ENCODE measurements at places on chromosomes 11 and 22.

- DNase-seq, result no peak
Measured at GRCh38 chr11:133900176-133901105, 55.1 kb upstream of the SPATA19 start.

GRCh38 chr11:123473941-123474677 lies 44.0 kb downstream of the GRAMD1B start:
- DNase-seq, result no peak

DNA sequence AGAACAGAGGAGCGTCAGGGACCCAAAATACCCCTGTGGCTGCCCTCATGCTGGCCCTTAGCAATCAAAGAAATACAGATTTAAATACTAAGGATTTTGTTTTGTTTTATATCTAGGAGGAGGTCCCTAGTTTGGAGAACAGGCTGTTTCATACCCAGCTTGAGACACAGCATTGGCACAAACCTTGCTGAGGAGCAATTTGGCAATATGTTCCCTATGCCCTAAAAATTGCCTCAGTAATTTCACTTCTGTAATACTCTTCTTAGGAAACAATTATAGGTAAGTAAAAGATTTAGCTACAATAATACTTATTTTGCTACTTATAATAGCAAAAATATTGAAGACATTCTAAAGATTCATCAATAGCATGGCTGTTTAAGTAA lies 37.0 kb downstream of the TSKU start:
- no peak for DNase-seq

DNA sequence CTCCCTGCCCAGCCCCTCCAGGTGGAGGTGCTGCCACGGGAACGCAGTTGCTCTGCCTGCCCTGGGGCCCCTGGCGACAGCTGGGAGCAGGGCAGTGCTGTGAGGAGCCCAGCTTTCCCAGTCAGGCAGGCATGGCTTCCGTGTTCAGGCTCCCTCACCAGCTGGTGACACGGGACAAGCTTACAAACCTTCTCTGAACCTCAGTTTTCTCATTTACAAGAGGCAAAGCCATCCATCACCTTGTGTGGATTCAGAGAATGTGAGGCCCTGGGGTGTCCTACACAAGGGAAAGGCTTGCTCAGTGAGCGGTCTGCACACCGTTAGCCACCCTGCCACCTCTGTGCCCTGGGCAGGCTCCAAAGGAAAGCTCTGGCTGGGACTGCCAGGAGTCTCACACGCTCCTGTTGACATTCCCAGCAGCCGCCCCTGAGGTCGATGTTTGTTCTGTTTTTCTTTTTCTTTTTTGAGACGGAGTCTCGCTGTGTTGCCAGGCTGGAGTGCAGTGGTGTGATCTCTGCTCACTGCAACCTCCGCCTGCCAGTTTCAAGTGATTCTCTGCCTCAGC lies 23.5 kb downstream of the SUN2 start:
- DNase-seq, result no peak

DNA sequence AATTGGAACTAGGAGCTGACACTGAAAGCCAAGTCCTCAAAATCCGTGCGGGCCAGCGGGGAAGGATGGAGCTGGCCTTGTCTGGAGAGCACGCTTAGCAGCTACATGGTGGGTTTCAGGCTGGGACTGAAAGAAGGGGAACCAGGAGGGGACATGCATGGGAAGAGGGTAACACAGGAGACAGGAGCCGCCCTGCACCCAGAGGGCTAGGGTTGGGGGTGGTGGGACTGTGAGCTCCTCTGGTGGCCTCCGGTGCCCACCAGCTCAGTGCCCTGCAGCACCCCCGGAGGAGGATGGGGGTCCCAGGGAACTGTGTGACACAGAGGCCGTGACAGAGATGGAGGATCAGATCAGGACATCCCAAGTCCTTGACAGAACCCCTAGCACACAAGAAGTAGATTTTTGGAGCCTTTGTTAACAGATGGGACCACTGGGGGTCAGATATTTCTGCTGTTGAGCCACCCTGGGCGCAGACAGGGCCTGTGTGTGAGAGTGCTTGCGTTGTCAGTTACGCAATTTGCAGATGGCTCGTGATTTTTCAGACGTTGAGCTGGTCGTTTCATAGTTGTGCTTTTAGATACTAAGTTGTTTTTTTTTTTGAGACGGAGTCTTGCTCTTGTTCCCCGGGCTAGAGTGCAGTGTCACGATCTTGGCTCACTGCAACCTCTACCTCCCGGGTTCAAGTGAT lies 21.3 kb upstream of the GRAMD4 start:
- DNase-seq, result no peak

DNA sequence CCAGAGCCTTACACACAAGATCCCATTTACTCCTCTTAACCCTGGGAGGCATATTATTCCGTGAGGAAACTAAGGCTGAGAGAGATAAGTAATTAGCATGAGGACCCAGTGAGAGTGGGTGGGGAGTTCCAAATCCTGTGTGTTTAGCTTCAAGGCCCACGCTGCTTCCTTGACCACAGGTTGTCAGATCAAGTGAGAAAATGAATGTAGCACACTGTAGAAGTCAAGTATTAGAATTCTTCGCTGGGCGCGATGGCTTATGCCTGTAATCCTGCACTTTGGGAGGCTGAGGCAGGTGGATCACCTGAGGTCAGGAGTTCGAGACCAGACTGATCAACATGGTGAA lies 3.8 kb downstream of the CYB561A3 start:
- no peak for DNase-seq

DNA sequence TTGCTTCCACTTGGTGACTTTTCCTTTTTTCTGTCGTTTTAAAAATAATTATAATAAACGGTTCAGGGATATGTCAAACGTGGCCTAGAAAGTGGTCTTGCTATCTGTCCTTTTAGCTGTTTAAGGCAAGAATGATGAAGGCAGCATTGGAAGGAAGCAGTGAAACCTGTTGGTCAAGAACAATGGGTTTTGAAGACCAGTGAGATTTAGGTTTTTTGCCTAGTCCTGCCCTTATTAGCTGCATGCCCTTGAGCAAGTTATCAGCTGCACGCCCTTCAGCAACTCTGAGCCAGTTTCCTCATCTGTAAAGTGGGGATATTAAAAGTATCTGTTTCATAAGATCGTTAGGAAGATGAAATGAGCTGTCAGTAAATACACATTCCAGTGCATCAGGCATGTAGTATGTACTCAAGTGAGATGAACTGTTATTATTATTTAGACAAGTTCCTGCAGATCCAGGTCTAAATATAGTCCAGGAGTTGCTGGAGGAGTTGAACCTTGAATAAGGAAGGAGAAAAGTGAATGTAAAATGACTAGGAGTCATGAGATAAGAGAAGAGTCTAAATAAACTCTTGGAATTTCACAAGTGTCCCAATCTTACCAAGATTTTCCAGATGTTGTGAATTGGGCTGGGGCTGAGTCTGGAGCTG lies 90.8 kb upstream of the HSD17B12 start:
- DNase-seq, result no peak

DNA sequence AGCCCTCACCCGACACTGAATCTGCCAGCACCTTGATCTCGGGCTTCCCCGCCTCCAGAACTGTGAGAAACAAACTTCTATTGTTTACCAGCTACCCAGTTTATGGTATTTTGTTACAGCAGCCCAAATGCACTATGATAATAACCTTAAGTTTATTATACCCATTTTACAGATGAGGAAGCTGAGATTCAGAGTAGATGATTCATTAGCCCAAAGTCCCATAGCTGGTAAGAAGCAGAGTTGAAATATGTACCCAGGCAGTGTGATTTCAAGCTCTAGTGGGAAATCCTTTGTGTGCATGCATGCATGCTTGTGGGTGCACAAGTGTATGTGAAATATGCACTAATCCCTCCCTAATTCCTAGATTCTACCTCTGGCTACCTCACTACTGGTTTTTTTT lies 7.9 kb downstream of the GRIK4 start:
- no peak for DNase-seq

- DNase-seq, result no peak
Measured at GRCh38 chr11:114215428-114215827, 80.8 kb upstream of the NNMT start.

GRCh38 chr11:31788085-31788484 lies 23.0 kb downstream of the PAX6 start:
- DNase-seq, result no peak

DNA sequence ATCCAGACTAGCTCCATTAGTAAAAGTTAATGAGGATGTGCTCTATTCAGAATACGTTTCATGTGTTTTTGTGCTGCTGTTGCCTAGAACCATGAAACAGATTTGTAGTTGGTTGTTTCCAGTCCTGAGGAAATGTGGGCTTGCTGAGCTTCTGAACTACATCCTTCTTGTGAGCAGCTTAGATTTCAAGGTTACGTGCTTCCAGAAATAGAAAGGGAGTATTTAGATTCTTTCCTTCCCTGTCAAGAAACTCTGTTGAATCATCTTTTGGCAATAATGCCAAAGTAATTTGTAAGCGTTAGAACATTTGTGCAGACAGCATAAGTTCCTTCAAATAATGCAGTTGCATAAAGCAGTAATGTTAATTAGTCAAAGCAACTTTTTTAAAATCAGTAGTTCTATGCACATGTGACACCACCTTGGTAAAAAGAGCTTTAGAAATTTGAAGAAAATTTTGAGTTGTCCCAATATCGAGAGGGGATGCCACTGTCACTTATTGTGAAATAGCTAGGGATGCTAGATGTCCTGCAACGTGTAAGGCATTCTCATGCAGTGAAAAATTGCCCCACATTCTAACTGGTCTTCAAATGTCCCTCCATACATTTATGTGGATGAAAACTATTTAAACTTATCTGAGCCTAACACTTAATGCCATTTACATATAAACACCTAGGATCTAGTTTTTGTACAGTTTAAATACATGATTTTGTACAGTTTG lies 169.6 kb downstream of the ETS1 start:
- no peak for DNase-seq

DNA sequence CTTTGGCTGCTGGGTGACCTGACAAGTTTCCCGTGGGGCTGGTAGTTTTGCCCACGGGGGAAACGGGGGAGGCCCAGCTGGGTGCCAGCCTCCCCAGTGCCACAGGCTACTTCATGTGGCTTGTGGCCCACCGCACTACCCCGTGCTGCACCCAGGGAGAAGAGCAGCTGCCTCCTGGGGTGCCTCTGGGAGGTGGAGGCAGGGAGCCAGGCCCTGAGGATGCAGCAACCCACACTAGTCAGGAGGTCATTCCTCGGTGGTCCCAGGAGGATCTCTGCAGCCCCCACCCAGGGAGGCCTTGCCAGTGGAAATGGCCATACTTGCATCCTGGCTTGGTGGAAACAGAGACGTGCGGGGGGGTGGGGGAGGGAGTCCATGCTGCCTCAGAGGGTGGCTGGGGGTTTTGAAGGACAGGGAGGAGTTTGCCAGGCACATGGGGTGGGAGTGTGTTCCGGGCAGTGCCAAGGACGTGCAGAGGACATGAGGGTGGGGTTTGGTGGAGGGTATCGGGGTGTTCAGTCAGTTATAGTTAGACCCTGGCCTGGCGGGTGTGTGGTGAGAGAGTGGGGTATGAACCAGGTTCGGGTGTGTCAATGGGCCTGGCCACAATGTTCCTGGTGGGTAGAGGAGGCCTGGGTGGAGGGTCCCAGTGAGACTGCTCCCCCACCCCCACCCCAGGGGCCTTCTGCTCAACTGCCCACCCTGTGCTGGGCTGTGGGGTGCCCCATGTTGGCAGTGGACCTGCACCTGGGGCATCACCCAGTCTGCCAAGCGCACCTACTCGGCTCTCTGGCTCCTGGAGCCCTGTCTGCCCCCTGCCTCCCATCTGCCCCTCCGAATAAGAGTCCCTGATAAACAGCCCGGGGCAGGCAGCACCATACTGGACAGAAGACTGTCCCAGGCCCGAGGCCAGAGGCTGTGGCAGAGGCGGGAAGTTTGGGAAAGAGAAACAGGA lies 3.8 kb downstream of the PIM3 start:
- DNase-seq, result no peak

DNA sequence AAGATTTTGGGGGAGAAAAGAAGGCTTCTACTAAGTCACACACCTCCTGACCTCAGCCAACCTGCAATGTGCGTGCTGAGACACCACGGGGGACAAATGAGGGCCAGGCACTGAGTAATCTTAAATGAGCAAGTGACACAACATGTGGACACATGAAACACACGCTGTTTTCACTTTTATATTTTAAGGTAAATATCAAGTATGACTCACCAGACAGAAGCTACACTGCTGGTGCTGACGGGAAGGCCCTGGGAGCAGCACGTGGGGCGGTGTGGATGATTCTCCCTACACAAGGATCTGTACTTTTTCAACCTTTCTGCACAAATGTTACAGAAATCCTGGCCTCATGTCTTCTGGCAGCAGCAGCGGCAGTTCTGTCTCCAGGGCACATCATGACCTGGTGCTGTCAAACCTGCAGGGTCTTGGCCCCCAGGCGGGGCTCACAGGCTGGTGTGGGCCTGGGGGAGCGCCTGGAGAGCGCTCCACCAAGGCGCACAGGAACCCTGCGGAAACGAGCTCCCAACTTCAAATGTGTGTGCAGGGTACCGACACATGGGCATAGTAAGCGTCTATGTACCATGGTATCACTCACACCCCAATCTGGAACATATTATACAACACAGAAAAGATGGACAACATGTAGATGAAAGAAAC lies 61.7 kb downstream of the DGCR2 start:
- DNase-seq, result no peak

DNA sequence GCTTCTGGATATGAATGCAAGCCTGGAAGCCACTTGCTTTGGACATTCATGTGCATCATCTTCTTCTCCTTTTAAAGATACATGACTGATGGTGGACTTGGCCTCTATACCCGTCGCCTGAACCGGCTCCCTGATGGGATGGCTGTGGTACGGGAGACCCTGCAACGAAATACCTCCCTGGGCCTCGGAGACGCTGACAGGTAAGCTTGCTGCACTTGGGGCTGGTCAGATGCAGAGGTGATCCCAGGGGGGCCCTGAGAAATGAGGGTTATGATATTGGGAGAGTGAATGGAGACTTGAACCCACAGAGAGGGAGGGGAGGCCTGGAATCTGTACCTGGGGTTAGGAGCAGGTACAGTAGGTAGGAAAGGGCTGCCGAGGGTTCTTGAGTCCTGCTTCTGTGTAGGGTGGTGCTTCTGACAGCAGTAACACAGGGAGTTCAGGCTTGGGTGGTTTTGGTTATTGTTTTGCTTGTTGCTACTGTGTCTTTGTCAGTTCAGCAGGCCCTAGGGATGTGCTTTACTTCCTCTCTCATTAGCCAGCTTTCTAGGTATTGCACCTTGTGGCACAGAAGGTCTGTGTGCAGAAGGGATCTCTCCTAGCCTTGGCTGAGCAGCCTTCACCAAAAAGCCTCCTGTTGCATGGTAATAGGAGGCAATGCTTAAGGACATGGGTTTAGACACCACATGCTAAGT lies 176.1 kb downstream of the DBX1 start:
- no peak for DNase-seq

DNA sequence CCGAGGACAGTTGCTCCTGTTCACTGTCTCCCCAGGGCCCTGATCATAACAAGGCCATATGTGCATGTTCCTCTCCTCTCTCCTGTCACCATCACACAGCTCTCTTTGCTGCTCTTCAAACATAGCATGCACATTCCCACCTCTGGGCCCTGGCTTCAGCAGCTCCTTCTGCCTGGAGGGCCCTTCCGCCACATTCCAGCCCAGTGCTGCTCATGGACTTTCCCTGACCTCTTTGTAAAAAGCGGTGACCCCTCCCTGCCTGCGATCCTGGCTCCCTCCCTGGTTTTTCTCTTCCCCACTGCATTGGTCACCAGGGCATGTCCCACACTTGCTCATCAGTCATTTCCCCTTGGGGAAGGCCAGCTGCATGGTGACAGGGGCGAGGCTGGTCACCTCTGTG lies 98.2 kb downstream of the MYO18B start:
- DNase-seq, result no peak

Data from activated CD8-positive, alpha-beta memory T cell treated with anti-CD3 and anti-CD28 coated beads for 1 hour (primary cell).